ENCODE measurements at places on chromosomes 16 and 17.

DNA sequence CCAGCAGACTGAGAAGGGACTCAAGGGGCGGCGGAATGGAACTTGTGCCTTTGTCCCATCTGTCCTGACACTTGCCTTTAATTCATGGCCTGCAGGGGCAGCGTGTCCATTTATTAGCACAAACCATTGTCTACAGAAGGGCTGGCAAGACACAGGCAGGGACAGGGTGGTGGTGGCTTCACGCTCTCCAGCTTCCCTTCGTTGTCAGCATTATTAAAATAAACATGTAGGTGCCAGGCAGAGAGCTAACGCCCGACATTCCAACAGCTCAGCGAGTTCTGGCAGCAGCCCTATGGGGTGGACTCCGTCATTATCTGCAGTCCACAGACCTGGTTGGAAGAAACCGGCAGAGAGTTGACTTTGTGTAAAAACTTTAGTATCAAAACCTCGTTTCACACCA, 16.3 kb downstream of the DNAI2 start:
- no peak for DNase-seq

DNA sequence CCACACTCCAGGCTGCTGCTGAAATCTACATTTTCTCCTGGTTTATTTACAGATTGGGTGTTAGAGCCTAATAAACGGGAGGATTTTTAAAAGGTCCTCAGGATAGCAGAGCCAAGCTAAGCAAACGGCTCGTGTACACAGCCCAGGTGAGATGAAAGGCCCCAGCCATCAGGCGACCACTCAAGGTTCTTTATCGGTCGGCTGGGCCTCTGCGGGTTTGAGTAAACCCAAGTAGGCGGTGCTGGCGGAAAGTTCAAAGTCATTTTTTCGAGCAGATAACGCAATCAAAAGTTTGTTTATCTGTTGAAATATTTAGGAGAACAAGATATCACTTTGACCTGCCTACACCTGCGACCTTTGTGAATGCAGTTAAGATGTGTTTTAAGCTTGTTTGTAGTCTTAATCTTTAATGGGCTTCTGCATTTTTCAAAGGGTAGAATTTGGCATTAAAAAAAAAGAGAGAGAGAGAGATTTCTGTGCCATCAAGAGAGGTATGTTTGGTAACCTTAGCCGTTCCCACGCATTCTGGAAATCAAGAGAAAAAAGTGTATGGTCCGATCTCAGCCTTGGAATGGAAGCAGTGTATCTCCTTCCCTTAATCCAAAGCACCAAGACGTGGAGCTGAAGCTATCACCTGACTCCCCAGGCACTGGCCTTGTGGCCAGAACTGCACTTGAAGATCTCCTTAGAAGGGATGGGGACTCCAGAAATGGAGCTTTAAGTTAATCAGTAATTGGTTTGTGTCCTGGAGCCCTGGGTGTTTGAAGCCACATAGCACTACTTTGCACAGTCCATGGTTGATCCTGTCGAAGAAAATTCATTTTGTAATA, 301.7 kb upstream of the IRX5 start:
- DNase-seq: no peak

DNA sequence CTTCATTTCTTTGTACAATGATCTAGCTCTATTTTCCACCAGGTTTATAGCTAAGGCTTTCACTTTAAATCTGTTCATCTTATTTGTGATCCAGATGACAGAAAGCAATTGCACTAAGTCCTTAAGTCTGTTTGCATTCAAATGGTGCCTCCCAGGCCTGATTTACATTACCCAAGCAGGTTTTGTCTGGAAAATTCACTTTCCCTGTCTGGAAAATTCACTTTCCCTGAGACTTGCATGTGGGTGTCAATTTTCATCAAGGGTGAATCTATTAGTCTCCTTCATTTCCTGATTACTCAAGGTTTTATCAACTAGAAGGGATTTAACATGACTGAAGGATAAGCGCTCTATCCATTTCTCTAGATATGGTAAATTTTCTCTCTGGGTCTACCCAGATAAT, 1480.2 kb upstream of the GOT2 start:
- no peak for DNase-seq

DNA sequence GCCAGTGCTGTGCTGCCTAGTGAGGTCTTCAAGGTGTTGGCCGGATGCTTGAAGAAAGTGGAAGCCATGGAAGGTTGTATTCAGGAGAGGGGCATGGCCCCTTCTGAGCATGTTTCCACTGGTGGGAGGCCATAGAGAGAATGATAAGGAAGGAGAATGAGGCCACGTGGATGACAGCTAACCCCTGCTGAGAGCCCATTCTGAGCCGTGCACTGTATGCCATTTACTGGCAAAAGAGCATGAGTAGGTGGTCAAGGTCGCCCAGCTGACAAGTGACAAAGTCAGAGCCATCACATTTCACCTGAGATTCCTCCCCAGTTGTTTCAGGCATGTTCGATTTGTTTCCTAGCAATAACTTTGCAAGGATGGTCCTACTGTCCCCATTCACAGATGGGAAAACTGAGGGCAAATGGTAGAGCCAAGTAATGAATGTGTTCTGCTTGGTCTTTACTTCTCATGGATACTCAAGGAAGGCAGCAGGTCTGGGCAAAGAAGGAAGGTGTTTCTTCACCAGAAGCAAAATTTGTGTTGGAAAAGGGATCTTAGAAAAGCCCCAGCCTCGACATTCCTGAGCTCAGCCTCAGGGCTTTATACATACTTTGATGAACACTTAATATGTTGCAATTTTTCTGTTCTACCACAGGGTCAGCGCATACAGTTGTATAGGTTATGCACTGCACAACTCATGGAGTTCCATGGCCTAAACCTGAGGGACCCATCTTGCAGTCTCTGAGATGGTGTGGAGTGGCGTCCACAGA, 10.5 kb upstream of the NKD1 start:
- DNase-seq: no peak

GRCh38 chr16:82108100-82108499, 61.9 kb downstream of the MPHOSPH6 start:
- DNase-seq: no peak

DNA sequence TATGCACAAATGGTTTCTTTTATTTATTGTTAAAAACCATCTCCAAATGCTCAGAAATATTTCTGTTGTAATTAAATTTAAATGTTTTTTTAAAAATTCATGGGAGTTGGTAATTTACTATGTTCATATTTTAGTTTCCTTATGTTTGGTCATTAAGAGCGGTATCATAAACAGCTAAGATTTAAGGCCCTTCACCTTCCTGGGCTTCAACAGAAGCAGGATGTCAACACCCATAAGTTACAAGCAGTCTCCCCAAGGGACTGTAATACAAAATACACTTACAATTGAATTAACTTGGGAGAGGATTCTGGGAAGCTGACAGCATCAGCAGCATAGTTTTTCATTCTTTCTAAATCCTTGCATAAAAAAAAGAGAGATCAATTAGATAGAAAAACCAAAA, 30.9 kb upstream of the TANC2 start:
- DNase-seq: no peak

DNA sequence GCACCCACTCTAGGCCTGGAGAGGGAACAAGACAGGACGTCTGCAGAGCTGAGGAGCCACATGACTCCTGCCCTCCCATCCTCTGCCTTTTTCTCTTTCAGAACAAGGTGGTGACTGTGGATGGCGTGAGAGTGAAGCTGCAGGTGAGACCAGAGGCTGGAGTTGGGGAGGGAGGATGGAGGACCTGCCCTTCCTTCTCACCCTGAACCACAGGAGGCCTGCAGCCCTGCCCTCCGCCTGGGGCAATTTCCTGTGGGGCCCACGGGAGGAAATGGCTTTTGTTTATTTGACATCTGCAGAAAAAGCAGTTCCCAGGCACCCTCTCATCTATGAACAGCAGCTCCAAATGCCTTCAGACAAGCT, 5.1 kb downstream of the RAB37 start:
- DNase-seq: no peak

GRCh38 chr17:79296243-79296642, 221.6 kb downstream of the ENGASE start:
- DNase-seq: no peak

- DNase-seq: peak; percentile 47
Measured at GRCh38 chr16:6247775-6248174, 1084.9 kb upstream of the RBFOX1 start.

DNA sequence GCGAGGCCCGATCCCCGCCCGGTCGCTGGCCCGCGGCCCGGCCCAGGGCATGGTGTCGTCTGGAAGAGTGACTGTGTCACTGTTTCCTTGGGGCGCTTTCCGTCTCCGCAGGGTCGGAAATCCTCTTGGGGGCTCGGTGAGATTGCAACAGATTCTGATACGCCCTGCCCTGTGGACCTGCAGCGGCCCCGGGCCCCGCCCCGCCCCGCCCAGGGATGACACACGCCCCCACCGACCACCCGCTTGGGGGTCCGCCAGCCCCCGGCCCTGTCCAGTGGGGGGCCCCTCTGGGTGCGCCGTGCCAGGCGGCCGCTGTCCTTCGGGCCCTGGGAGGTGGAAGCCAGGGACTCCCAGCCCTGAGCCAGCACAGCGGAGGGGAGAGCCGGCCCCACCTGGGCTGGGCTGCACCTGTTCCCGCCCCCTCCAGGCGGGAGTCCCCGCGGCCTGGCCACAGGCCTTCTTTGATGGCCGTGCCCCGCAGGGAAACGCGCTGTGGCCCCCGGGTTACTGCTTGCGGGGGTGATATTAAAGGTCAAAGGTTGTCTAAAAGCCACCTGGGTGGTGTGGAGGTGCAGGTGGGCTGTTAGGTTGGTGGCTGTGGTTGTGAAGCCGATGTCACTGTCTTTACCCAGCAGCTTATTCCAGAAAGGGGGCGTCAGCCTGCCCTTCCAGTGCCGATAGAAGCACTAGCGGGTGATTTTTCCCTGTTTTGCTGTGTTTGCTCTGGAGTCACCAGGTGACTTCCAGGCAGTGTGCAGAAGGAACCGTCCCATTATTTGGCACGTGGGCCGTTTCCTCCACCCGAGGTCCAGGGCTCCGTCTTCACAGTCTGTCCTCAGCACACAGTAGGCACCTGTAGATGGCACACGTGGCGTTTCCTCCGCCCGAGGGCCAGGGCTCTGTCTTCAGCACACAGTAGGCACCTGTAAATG, 752 bp downstream of the TBC1D24 start:
- peak; percentile 45 for DNase-seq

DNA sequence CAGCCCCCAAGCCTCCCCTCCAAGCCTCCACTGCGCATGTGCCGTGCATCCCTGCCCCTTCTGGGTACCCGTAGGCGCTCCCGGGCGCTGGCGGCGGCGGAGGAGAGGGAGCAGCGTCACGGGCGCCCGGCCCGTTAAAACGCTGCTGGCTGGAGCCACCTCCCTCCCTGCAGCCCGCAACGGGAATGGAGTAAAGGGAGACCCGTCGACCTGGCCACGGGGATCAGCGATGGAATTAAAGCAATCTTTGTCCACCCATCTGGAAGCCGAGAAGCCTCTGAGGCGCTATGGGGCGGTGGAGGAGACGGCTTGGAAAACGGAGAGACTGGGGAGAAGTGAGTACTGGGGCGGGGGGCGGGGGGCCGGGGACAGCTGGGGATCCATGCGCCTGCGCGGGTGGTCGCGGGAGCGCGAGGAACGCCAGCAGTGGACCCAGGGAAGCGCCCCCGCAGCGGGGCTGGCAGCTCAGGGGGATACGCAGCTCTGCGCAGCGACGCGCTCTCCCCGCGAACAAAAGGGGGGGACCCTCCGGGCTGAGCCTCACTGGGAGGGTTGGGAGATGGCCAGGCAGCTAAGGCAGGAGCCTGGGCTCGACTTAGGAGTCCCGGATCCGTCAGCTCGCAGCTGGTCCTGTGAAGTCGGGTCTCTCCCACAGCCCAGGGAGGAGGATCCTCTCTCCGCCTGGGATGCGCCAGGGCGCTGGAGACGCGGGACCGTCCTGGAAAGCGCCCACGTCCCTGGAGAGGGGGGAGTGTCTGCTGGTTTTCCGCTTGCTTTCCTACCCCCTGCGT, at the start of gene BMERB1:
TSS of gene BMERB1 (plus strand) at position 164 of the 791 bp plus-strand sequence. CDS start at position 230, 66 bp downstream.
- DNase-seq: peak; percentile 42

DNA sequence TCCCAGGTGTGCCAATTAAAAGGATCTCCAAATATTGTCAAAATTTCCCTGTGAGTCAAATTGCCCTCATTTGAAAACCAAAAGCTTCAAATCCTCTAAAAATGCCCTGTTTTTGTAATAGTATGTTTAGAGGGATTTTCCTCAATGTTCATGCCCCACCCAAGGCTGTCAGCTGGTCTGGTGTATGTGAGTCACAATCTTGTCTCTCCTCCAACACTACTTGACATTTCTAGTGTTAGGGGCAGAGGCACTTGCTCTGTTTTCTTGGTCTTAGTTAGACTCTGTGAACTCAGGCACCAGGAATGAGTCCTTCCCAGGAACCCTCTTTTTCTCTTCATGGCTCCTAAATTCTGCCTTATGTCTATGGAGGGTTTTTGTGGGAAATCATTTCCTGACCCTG, 634.8 kb downstream of the KCNJ2 start:
- DNase-seq: no peak

- DNase-seq: no peak
Measured at GRCh38 chr16:29825145-29826044, 5.1 kb downstream of the MVP start.

- DNase-seq: no peak
Measured at GRCh38 chr17:74043976-74044375, 159.5 kb upstream of the RPL38 start.

GRCh38 chr17:45296003-45296832, 20.6 kb downstream of the MAP3K14 start:
- no peak for DNase-seq

DNA sequence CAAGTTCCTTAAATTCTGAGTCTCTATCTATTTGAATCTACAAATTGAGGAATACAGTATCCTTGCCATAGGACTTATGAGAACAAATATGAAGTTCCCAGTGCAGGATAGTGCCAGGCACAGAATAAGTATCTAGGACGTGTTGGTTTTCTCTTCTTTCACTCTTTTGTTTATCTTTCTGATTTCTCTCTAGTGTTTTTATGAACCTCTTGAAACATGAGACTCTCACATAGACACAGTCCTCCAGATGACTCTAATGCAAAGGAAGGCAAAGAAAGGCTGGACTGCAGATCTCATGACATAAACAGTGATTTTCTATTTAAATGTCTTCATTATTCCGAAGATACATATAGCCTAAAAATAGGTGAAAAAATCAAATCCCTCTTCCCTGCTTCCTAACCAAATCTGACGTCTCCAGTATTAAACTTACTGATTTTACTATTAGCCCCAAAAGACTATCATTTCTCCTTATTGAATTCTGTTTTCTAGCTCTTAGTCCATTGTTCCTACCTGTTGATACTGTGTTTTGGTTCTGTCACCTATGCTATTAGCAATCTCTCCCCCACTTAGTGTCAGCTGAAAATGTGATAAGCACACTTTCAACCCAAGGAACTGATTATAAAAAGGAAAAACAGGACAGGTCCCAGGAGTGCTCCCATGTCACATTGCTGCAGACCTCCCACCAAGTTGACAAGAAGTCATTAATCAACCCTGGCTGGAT, 24.9 kb upstream of the ADAMTS18 start:
- no peak for DNase-seq
